Mesothelial cell of epicardium (in vitro differentiated cells): ENCODE measurements at places on chromosomes 12 and 14. TPM values are rescaled to one million over a fixed set of nuclear protein-coding genes. Genes with fewer than 3 reads are reported as not detected.

Gene EIF2B2
- 31.0 to 34.7 TPM (median 33.9 TPM) in 3 replicates for total RNA-seq

DNA sequence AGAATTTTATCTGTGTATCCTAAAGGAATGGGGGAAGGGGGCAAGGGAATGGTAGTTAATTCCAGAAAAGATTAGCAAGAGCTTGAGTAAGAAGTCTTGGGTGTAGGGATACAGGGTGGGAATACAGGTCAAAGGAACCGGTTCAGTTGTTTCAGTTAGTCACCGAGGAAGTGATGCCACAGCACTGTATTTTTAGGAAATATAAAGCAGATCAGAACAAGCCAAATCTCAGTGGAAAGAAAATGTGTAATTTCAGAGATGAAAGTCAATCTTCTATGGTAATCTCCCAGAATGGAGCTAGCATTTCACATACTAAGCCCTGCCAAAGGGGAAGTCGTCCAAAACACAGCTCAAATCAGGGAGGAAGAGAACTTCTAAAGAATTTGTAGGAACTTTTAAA lies 4.7 kb upstream of the TUBA1C start:
- H3K4me1 ChIP-seq, result peaks cover 15% of the 10 kb centered on the region
- no peaks in the 10 kb centered on the region for H3K27me3 ChIP-seq
- peak overlapping the region; percentile 81 for H3K27ac ChIP-seq
- DNase-seq, result no peak

DNA sequence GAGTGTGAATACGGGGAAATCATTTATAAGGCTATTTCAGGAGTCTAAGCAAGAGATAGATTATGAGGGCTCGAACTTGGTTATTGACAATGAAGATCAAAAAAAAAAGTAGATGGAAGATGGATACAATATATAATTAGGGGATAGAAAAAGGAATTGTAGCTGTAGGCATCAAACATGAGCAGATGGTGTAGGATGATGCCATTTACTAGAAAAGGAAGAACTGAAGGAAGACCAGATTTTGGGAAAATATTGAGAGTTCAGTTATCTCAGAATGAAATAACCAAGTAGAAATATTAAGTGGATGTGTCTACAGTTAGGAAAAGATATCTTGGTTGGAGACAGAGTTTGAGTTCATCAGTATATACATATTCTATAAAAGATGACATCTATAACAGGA lies 109.6 kb downstream of the CNTN1 start:
- no peak for DNase-seq
- H3K36me3 ChIP-seq, result no peaks in the 10 kb centered on the region
- no peak overlapping the region for H3K4me3 ChIP-seq

- no peaks in the 10 kb centered on the region for H3K36me3 ChIP-seq
- no peak for DNase-seq
- H3K27ac ChIP-seq, result no peak overlapping the region
- no peaks in the 10 kb centered on the region for H3K4me1 ChIP-seq
These were observed 59.4 kb downstream of the TSPAN11 start for GRCh38 chr12:30985814-30986452.

Gene TGM1
- 9.5 to 12.1 TPM (median 10.2 TPM) in 3 replicates for total RNA-seq

DNA sequence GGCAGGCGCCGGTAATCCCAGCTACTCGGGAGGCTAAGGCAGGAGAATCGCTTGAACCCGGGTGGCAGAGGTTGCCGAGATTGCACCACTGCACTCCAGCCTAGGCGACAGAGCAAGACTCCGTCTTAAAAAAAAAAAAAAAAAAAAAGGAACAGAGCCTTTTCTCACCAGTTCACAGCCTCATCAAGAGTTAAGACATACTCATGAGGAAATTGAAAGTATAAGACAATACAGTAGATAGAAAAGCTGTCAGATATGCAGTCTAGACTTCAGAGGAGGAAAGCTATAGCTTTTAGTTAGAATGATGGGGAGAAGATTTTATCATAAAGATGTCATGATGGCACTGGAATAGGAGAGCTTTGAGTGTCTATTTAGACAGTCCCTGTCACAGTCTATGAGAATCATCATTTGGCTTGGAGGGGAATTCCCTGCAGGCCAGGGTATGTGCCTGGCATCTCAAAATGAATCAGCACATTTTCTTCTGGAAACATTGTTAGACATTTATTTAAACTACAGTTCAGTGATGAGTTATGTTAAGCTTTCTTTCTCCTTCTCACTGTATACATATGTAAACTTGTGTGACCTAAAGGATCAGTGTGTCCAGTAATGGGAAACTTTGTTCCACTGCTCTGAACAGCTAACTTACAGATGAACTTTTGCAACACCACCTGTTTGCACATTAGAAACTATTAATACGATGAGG lies 2.9 kb upstream of the RAB35 start:
- DNase-seq, result no peak
- H3K4me3 ChIP-seq, result no peak overlapping the region
- peaks cover 31% of the 10 kb centered on the region for H3K4me1 ChIP-seq
- H3K27ac ChIP-seq, result no peak overlapping the region
- peaks cover under 1% of the 10 kb centered on the region for H3K36me3 ChIP-seq
- H3K27me3 ChIP-seq, result no peaks in the 10 kb centered on the region

Gene ABCB9
- 14.9 to 16.7 TPM (median 16.1 TPM) in 3 replicates for total RNA-seq

Gene FOXG1
- total RNA-seq, result not detected in 3 replicates

GRCh38 chr14:103727313-103727980 lies 11.8 kb downstream of the ZFYVE21 start:
- H3K4me3 ChIP-seq, result no peak overlapping the region
- no peaks in the 10 kb centered on the region for H3K27me3 ChIP-seq
- H3K27ac ChIP-seq, result no peak overlapping the region
- H3K4me1 ChIP-seq, result no peaks in the 10 kb centered on the region
- H3K36me3 ChIP-seq, result peaks cover 10% of the 10 kb centered on the region

DNA sequence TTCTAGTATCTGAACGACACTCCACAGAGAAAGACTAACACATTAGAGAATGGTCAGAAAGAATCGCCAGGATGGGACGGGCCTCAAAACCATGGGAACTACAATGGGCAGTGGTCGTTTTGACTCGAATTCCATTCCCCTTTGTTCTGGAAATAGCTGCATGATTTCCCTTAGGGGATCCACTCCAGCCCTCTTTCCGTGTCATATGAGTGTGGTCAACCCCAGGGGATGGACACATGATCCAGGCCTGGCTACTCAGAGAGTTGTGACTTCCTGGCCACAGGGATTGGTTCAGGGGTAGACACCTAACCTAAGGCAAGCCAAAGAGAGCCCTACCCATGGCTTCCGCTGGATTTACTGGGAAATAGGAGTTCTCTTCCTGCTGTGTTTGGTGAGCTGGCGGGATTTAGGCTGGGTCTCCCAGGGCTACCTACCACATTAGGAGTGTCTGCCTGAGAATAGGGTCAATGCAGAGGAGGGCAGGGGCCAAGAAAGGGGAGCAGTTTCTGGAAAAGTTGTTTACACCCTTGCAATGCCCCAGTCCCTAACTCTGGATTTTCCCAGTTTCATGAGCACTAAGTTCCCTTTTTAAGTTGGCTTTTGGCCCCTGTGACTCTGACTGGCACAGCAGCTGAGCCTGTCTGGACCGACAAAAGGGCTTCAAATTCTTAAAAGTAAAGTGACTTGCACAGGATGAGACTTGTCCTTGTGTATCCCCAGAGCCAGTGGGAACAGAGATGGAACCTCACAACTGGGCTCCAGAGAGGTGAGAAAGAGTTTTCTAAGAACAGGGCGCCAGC lies 28.1 kb upstream of the GPATCH2L start:
- no peaks in the 10 kb centered on the region for H3K4me1 ChIP-seq
- H3K27ac ChIP-seq, result no peak overlapping the region
- no peaks in the 10 kb centered on the region for H3K36me3 ChIP-seq
- DNase-seq, result peak; percentile 5

Gene C12orf54
- total RNA-seq, result 0.34 to 0.38 TPM in 2 of 3 replicates, not detected in the other

Gene SAV1
- 29.9 to 33.5 TPM (median 31.7 TPM) in 3 replicates for total RNA-seq

DNA sequence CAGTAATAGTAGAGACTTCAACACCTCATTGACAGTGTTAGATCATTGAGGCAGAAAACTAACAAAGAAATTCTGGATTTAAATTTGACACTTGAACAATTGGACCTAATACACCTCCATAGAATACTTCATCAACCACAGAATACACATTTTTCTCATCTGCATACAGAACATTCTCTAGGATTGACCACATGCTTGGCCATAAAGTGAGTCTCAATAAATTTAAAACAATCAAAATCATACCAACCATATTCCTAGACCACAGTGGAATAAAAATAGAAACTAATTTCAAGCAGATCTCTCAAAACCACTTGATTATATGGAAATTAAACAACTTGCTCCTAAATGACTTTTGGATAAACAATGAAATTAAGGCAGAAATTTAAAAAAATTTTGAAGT lies 82.3 kb downstream of the SLC38A4 start:
- H3K36me3 ChIP-seq, result no peaks in the 10 kb centered on the region
- no peak overlapping the region for H3K4me3 ChIP-seq
- no peak overlapping the region for H3K27ac ChIP-seq
- H3K27me3 ChIP-seq, result no peaks in the 10 kb centered on the region
- no peak for DNase-seq

- peaks cover 25% of the 10 kb centered on the region for H3K4me1 ChIP-seq
- H3K36me3 ChIP-seq, result no peaks in the 10 kb centered on the region
- DNase-seq, result no peak
These were observed 130.2 kb upstream of the ATP2B1 start for GRCh38 chr12:89838833-89839232.

- H3K27me3 ChIP-seq, result no peaks in the 10 kb centered on the region
- peaks cover 7% of the 10 kb centered on the region for H3K36me3 ChIP-seq
- no peak for DNase-seq
- H3K4me1 ChIP-seq, result no peaks in the 10 kb centered on the region
- H3K27ac ChIP-seq, result no peak overlapping the region
- no peak overlapping the region for H3K4me3 ChIP-seq
These were observed 139.8 kb downstream of the SAMD4A start for GRCh38 chr14:54706769-54707168.

Gene KIF26A
- 18.4 to 20.0 TPM (median 19.4 TPM) in 3 replicates for total RNA-seq

- peak overlapping the region; percentile 95 for H3K27ac ChIP-seq
- H3K36me3 ChIP-seq, result peaks cover 9% of the 10 kb centered on the region
- H3K4me1 ChIP-seq, result peaks cover 57% of the 10 kb centered on the region
- H3K27me3 ChIP-seq, result no peaks in the 10 kb centered on the region
- DNase-seq, result peak; percentile 68
These were observed 615 bp downstream of the CDKN1B start for GRCh38 chr12:12717586-12718380.

GRCh38 chr12:122116707-122117535 lies 38.4 kb downstream of the MLXIP start:
- H3K4me3 ChIP-seq, result no peak overlapping the region
- H3K36me3 ChIP-seq, result peaks cover 2% of the 10 kb centered on the region
- H3K27ac ChIP-seq, result no peak overlapping the region
- peaks cover 3% of the 10 kb centered on the region for H3K4me1 ChIP-seq
- no peaks in the 10 kb centered on the region for H3K27me3 ChIP-seq

DNA sequence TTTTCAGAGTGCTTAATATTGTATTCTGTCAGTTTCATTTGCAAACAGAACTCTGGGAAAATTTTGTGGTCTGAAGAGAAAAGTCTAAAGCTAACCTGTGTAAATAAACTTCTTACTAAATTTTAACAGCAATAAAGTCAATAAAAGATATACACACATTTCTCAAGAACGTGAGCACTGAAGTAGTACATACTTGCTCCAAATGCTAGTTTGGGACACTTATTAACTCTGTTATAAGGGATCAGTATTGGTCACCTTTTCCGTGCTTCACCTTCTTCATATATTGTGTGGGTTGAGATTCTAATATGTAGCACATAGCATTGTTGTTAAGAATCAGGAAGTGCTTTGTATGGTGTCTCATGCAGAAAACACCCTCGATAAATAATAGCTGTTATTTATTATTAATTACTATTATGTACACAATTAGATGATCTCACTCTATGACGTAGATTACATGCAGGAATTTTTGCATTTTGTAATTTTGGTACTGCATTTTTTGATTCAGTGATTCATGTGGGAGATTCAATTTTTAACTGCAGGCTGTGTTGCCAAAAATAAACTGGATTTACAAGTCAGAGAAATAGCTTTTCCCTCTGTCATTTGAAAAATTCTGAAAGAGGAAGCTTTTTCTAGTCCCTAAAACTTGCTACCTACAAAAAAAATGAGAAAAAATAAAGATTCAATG lies 300.9 kb downstream of the ACSS3 start:
- H3K27me3 ChIP-seq, result no peaks in the 10 kb centered on the region
- peaks cover 12% of the 10 kb centered on the region for H3K4me1 ChIP-seq
- H3K36me3 ChIP-seq, result no peaks in the 10 kb centered on the region
- no peak for DNase-seq
